ENCODE measurements at places on chromosomes 7 and 10.

DNA sequence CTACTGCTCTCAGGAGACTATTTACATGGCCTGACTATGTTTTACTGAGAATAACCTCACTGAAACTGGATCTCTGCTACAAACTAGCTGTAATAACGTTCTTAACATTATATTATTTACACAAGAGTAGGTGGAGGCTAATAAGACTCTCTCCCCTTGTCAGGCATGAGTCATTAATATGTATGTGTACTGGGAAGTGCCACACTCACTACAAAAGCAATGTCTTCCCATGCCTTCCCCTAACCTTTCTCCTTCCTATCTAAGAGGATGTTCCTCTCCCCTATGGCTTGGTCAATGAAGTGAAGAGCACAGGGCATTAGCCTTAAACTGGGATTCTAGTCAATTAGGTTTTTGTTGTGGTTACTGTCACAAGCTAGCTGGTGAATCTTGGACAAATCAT lies 147.9 kb downstream of the DGKB start:
- DNase-seq = no peak

DNA sequence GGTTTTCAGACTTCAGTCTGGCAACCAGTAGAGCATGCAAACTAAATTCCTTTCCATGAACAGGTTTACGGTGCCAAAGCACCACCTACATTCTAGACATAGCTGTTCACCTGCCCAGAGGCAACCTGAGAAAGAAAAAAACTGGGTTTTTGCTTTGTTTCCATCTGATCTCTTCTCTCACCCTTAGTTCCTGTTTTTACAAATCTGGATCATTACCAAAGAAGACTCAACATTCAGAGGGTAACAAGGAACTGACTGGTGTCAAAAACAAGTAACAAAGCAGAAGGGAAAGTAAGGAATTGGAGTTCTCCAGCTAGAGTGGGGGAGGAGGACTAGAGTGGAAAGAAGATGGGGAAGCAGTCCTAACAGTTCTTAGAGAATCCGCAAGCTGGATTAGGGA lies 36.4 kb downstream of the CPVL start:
- no peak for DNase-seq

- no peak for DNase-seq
Measured at GRCh38 chr7:158111049-158111751, 476.4 kb downstream of the PTPRN2 start.

DNA sequence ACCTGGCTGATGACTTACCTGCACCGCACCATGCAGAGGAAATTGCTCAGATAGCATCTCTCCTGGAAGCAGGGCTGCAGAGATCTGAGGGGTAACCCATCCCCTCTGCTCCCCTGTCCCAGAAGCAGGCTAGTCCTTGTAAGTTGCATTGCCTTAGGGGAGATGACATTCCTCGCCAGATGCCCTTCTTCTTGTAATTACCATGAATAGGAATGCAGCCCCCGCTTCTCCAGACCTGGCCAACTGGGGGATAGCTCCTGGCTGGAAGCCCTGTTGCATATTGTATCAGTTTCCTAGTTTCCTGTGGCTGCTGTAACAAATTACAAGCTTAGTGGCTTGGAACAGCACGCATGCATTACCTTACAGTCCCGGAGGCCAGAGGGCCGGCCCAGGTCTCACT lies 47.5 kb upstream of the EN2 start:
- DNase-seq = no peak

DNA sequence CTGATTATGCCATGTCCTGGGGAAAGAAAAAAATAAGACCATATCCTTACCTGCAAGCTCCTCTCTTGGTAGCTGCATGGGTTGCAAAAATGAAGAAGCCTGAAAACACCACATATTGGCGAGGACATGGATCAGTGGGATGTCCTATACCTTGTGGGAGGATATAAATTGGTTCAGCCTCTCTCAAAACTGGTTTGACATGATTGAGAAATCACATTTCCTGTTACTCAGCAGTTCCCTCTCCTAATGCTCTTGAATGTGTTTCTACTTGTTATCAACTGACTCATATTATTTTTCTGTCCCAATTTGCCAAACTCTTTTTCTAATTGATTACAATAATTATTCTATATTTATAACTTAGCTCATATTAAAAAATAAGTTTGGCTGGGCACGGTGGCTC lies 380.2 kb downstream of the EXOC4 start:
- DNase-seq = no peak

- DNase-seq = no peak
Measured at GRCh38 chr10:8026349-8027259, 27.9 kb upstream of the GATA3 start.

DNA sequence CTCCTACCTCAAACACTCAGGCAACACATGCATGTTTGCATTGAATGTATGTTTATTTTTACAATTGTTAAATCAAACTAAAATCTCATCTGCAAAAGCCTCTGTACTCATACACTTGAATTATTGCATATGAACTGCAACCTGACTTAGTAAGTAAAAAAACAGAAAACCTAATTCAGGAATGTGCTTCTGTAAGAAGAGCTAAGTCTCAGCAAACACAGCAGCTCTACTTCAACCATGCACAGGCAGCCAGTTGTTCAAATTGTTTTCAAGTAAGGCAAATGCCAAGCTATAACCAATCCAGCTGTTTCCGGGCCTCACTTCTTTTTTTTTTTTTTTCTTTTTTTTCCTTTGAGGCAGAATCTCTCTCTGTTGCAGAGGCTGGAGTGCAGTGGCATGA lies 93.5 kb upstream of the MALRD1 start:
- no peak for DNase-seq

DNA sequence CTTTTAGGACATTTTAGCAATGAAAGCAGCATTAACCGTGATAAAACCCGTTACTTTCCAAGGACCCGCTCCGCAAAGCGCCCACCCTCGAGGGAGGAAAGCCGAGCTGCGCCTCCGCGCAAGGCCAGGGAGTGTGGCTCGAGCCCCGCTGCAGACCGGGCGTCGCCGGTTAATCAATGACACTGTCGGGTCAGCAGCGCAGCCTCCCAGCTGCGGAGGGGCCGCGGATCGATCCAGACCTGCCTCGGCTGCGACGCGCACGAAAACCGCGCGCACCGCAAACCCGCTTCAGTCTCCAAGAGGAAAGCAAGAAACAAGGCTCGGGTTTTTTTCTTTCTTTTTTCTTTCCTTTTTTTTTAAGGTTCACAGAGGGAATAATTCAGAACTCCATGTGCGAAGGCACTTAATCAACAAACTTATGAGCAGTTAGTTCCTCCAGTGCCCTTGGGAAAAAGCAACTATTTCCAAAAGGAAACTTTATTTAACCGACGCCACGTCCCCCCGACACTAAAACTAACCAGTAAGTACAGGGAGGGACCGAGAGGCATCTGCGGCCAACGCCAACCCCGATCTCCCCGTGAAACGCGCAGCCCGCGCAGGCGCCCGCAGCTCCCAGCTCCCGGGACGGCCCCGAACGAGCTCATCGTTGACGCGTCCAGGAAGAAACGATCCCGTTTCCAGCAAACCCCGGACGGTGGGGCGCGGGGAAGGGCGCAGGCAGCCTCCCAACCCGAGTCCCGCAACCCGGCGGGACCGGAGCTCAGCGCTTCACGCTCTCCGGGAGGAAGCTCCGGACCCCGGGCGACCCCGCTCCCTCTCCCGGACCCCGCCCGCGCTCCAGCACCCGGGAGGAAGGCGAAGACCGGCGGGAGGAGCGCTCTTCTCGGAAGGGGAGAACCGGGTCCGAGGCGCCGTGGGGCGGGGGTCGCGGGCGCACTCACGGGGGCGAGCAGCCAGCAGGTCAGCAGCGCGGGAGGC lies 598 bp downstream of the VIPR2 start:
- no peak for DNase-seq

DNA sequence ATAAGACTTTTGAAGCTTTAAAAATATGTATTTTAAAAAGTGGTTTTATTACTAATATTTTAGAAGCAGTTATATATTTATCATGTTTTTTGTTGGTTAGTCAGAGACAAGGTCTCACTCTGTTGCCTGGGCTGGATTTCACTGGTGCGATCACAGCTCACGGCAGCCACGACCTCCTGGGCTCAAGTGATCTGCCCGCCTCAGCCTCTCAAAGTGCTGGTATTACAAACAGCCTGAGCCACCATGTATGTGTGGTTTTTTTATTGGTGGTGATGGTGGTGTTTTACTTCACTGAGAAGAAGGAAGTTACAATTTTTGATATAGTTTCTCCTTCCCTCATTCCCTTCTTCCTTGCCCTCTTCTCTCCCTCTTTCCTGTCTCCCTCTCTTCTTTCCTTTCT lies 13.4 kb downstream of the NHLRC2 start:
- no peak for DNase-seq

GRCh38 chr10:12471135-12471534 lies 121.8 kb downstream of the CAMK1D start:
- no peak for DNase-seq

DNA sequence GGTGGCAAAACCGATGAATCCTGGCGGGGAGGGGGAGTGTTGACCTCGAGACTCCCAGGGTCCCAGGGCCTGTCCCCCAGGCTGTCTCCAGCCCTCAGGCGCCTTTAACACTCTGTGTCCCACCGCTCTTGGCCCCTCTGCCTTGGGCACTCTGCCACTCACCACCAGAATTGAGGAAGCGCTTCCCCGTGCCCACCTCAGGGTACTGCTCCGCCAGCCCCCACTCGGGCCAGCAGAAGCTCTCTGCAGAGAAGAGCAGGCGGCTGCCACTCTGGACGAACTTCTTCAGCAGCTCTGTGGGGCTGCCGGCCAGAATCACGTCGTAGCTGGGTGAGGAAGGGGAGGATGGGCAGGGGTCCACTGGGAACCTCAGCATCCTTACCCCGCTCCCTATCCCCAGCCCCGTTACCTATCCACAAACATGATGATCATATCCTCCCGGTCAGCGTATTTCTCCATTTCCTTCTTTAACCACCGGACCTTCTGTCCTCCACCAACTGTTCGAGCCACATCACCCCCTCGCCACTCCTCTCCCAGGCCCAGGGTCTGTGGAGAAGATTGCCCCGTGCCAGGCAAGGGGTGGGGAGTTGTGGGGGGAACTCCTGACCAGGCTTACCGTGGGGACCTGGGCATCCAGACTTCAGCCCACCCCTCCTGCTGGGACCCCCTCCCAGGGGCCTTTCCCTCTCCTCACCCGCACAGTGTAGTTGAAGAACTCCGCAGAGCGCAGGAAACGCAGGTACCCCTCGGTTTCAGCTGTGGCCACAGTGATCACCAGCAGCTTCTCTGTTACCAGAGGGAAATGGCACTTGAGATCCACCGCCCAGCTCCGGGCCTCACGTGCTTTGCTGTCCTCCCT lies 1.2 kb downstream of the PLOD3 start:
- DNase-seq = no peak

DNA sequence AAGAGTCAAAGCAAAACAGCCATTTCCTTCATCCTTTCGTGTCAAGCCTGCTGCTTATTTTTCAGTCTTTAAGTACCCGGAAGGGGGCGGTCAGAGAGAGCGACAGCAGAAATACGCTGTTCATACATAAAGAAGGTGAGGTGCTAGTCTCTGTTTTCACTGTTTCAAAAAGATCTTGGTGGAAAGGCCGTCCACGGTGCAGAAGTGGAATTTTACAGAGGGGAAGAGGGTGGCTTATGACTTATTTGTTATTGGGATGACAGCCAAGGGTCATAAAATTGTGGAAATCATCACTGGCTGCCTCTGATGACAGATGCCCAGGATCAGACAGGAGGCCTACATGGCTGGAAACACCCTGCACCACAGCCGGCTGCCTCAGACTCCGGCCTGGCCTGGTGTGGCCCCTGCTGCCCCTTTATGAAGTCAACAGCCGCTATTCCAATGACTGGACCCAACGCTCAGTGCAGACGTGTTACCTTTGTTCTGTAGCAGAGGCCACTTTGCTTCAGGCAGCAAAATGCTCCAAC lies 57.0 kb downstream of the HIPK2 start:
- no peak for DNase-seq

DNA sequence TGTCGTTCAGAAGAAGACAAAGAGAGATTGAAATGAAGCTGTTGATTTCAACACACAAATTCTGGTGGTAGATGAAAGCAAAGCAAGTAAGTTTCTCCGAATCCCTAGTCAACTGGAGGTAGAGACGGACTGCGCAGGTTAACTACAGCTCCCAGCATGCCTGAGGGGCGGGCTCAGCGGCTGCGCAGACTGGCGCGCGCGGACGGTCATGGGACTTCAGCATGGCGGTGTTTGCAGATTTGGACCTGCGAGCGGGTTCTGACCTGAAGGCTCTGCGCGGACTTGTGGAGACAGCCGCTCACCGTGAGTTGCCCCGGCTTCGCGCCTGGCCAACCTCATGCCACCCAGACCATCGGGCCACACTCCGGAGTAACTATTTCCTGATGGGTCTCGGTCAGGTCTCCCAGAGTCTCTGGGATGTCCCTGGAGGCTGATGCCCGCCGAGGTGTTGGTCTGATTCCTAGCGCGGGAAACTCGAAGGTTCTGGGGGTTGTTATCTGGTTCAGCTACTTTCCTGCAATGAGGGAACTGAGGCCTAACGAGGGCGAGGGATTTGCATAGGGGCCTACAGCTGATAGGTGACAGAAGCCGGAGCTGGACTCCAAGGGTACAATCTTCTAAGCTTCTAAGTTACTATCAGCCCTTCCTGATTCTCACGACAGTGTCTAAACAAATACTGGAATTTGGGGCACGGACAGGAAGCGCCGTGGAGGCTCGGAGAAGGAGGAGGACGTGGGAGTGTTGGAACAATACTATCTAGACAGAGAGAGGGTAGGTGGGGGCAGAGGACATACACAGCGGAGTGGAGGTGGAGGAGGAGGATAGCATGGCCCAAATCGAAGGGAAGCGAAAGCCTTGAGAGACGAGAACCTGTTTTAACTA lies at the start of gene RPP30:
Gene RPP30, plus strand, starts transcription at position 209 of the 882 bp plus-strand sequence. Its CDS starts 13 bp downstream, at position 222.
- peak; percentile 97 for DNase-seq

DNA sequence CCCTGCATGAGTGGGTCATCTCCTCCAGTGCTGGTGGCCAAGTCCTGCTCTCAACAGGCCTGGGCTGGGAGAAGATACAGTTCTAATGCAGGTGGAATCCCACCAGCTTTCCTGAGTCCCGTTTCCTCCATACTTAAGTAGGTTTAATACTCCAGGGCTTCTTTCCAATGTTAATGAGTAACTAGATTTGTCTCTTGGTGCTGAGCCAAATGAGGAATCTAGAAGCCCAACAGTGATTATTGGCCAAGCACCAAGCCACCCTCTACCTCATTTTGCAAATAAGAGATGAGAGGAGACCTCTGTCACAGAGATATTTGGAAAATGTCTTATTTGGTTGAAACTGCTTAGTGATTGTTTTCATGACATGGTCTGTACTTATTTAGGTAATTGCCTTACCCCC lies 37.1 kb downstream of the STARD3NL start:
- no peak for DNase-seq

GRCh38 chr10:22367471-22367870 lies 22.2 kb downstream of the SPAG6 start:
- DNase-seq = no peak

DNA sequence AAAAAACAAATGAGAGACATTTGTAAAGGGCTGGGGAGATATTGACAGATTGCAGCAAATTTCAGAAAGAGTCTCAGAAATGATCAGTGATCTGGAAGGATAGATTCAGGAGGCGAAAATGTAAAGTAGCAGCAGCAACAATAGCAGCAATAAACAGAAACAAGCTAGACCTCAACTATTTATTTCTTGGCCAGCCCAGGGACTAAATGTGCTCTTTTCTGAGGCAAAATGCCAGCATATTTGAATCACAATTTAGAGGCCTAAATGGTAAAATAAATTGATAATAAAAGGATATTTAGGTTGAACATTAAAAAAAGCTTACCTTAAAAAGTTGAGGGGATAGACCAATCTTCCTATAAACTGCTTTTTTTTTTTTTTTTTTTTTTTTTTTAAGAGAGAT lies 134.6 kb upstream of the ITGB1 start:
- DNase-seq = no peak

- no peak for DNase-seq
Measured at GRCh38 chr7:157996359-157997079, 591.1 kb downstream of the PTPRN2 start.

- no peak for DNase-seq
Measured at GRCh38 chr7:98079891-98080648, 26.6 kb upstream of the LMTK2 start.

Measured in posterior cingulate gyrus (tissue), 11 donors.